IPS-NIHi11 (cell line): ENCODE measurements at places on chromosomes 4 and X.

GRCh38 chrX:38138900-38139299, 81.8 kb downstream of the SRPX start:
- no peak for DNase-seq

DNA sequence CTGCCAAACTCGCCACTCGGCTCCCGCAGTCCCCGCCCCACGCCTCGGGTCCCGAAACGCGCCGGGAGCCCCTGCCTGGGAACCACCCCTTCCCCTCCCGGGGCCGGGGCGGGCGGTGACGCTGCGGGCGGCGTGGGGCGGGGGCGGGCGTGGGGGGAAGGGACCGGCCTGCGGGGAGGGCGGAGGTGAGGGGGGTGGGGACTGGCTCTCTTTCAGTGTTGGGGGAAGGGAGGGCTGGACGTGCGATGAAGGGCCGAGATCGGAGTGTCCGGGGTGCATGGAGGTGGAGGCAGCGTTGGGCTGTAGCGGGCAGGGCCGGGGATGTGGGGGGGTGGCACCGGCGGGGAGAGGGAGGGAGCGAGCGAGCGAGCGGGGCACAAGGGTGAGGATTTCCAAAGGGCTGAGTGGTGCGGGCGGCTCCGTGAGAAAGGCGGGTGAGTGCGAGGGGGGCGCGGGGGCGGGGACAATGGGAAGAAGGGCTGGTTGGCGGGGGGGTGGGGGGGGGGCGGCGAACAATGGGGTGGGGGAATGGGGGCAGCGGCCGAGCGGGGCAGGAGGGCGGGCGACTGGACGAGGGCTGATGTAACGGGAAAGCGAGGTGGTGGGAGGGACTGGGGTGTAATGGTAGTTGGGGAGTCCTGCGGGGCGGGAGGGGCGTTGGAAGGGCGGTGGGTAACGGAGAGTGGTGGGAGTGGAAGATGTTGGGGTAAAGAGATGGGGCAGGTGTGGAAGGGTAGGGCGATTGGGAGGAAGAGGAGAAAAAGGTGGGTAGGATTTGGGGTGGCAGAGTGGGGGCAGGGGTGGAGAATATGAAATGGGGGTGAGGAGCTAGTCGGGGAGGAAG, 578 bp downstream of the DCUN1D4 start:
- DNase-seq = peak; percentile 59

GRCh38 chr4:142330311-142330710, 515.8 kb downstream of the INPP4B start:
- no peak for DNase-seq

- no peak for DNase-seq
These were observed 40.4 kb upstream of the INTS6L start for GRCh38 chrX:135480076-135480475.

DNA sequence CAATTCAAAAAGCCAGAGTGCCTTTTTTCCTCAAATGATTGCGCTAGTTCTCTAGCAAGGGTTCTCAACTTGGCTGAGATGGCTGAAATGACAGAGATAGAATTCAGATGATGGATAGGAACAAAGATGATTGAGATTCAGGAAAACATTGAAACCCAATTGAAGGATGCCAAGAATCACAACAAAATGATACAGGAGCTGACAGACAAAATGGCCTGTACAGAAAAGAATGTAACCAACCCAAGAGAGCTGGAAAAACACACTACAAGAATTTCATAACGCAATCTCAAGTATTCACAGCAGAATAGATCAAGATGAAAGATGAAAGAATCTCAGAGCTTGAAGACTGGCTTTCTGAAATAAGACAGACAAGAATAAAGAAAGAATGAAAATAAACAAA, 51.7 kb upstream of the MMAA start:
- DNase-seq = no peak

- DNase-seq = no peak
These were observed 193.0 kb upstream of the PPP3CA start for GRCh38 chr4:101540336-101540735.

- DNase-seq = no peak
These were observed 64.5 kb downstream of the PDE5A start for GRCh38 chr4:119564106-119564505.

DNA sequence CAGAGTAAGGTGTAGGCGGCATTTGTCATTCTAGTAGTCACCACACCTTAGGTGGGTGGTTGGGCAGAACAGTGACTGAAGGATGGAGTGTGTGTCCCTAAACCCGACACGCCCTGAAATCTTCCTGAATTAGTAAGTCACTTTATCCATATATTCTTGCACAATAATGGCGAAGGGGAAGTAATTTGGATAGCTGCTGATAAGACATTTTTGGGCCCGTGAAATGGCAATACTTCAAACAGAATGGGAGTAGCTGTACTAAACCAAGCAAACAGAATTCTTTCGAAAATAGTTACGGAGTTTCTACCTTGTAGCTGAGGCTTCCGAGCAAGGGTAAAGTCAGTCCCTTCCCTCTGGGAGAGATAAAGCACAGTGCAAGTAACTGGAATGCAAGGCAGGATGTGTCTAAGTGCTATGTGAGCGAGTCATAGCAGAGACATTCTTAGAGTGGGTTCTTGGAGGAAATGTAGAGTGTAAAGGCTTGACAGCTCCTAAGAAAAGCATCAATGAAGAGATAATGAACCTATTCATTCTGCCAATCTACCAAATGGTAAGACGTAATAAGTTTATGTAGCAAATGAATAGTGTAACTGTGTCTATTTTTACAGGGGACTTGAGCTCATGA, 72.8 kb downstream of the CLCN5 start:
- DNase-seq = no peak

DNA sequence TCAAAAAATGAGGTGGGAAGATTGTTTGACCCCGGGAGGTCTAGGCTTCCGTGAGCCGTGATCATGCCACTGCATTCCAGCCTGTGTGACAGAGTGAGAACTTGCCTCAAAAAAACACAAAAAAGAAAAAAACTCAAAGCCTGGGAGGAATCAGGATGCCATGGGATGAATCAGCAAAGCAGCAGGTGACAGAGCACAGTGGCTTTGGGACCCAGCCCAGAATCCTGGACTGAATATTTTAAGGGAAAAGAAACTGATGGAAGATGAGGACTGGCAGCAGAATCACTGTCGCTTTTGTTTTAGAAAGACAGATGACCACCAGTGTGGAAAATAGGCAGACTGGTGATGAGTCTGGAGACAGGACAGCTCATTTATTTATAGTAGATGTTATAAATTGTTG, 16.6 kb downstream of the S100G start:
- no peak for DNase-seq

GRCh38 chr4:113621633-113622032, 139.9 kb downstream of the CAMK2D start:
- no peak for DNase-seq

DNA sequence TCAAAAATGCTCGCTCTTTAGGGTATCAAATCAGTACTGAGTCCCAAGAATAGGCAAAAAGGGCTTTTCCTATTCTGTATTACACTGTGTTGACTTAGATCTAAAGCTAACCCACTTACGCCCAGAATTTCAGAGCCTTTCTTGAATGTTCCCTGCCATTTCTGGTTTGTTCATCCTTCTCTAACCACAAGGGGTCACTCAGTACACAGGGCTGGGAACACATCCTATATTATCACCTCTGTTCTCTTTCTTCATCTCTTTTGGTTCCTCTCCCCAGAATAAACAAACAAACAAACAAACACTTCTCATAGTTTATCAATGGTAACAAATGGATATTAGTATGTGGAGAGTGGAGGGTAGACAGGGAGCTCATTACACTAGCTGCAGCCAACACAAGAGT, 25.5 kb upstream of the MORC4 start:
- peak; percentile 17 for DNase-seq

- DNase-seq = no peak
These were observed 32.9 kb downstream of the SLC2A9 start for GRCh38 chr4:9988363-9988749.

GRCh38 chr4:129344058-129344457, 248.1 kb downstream of the C4orf33 start:
- peak; percentile 44 for DNase-seq

DNA sequence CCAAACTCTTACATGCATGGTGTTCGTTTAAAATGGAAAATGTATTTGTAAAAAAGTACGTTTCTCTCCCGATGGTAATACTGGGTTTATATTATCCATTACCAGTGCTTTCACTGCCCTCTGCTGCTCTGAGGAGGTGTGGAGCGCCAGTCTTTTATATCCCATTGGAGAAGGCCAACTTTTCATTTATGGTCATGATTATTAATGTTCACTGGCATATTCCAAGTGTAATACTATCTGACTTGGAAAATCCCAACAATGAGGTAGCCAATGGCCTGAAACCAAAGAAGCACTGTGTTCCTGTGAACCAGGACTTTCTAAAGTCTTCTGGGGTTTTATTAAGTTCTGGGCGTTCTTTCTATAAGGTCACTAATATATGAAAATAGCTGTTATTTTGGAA, 80.7 kb downstream of the SYNPO2 start:
- peak; percentile 38 for DNase-seq

DNA sequence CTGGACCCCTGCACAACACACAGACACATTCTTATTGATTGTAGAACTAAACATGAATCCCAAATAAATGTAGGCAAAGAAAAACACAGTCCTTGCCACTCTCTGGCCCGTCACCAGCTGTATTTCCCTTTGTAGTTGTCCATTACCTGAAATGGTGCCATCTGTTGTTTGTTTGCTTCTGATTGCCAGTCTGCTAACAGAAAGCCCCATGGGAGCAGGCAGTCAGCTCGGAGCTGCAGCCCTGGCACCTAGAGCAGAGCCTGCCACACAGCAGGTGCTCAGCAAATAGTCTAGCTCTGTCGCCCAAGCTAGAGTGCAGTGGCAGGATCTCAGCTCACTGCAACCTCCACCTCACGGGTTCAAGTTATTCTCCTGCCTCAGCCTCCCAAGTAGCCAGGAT, 28.9 kb downstream of the CPLX1 start:
- DNase-seq = no peak

GRCh38 chrX:30643313-30643821, 9.9 kb upstream of the GK start:
- no peak for DNase-seq

DNA sequence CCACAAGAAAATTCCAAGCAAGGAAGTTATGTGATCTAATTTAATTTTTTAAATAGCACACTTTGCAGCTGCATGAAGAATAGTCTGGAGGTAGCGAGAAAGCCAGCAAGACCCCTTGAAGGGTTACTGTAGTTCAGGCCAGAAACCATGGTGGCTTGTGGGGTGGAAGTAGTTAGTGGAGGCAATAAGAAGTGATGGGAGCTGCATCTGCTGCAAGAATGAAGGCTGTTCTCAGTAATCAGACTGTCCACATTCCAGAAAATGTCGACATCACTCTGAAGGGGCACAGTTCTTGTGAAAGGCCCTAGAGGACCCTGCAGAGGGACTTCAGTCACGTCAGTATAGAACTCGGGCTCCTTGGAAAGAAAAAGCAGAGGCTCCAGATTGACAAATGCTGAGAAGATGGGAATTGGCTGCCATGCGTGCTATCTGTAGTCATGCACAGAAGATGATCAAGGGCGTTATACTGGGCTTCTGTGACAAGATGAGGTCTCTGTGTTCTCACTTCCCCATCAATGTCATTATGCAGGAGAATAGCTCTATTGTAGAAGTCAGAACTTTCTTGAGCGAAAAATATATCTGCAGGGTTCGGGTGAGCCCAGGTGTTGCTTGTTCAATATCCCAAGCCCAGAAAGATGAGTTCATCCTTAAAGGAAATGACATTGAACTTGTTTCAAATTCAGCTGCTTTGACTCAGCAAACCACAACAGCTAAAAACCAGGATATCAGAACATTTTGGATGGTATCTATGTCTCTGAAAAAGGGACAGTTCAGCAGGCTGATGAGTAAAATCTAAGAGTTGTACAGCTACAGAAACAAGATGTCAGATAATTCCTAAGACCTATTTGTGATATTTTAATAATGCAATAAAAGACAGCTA, 254.2 kb downstream of the CBR4 start:
- DNase-seq = no peak

DNA sequence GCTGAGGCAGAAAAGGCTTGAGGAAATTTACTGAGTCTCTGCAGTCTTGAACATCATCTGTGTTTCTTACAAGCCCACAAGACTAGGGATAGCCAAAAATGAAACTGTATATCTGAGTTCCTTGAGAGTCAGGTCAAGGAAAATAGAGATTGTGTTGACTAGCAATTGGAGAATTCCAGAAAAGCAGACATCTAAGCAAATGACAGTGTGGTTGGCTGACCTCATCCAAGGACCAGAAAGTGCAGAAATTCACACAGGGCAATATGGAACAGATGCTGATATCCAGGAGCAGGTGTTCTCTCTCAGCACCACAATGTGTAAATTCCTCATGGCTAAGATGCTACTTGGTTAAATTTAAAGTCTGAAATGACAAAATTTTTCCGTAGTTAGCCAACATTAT, 146.4 kb downstream of the VEGFC start:
- DNase-seq = no peak

DNA sequence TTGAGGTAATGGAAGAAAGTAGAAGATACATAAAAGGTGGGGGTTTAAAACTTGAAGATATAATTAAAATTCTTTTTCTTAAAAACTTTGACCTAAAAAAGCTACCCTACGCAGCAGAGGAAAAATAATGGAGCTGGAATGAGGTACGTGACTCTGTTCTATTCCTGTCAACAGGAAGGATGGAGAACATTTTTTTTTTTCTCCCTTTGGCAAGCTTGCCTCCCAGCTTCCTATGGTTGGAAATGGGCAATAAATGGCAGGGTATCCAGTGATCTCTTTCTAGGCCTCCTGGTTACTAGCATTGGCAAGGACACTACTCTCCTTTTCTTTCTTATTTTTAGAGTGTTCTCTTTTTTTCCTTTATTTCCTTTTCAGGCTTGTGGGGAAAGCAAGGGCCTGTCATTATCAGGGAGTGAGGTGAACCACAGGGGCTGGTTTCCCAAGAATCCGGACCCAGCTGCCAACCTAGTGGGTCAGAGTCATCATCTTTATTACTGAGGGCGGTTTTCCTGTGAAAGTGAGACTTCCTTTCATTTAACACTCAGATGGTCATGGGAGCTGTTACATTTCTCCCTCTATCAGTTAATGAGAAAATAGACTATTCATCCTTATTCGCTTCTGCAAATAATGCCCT, 224.6 kb downstream of the SPRY1 start:
- no peak for DNase-seq

DNA sequence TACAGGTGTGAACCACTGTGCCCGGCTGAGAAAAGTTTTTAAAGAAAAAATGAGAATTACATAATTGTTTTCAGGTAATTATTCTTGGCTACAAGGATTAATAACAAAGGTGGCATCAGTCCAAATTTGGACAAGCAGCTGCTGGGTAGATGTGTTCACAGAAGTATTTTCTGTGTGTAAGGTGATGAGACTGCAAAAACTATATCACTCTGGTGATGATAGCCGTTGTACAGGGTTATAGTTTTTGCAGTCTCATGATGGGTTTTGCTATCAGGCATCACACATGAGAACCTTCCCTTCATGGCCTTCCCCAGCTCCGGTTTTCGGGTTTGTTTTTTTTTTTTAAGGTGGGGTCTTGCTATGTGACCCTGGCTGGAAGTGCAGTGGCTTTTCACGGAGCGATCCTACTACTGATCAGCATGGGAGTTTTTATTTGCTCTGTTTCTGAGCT, 5.1 kb upstream of the SLC10A3 start:
- DNase-seq = no peak
